ENCODE measurements at places on chromosomes 13 and 19.
A peak's percentile ranks its signal among the peaks of the same experiment; 100 is the strongest.

DNA sequence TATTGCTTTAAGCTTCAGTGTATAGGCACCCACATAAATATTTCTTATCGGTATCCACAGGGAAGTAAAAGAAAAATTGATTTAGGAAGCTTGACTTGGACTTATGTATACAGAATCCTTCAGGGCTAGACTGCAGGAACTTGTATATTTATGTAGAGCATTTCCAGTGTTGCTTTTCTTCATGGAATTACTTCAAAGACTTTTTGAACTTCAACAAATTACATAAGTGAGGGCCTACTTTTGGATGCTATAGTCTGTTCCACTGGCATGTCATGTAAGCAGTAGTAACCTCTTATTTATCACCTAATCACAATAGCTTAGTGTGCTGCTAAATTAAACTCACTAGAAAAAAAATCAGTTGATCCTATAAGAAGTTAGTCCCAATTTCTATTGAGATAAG, 557.9 kb upstream of the SLITRK6 start:
- no peak for DNase-seq

DNA sequence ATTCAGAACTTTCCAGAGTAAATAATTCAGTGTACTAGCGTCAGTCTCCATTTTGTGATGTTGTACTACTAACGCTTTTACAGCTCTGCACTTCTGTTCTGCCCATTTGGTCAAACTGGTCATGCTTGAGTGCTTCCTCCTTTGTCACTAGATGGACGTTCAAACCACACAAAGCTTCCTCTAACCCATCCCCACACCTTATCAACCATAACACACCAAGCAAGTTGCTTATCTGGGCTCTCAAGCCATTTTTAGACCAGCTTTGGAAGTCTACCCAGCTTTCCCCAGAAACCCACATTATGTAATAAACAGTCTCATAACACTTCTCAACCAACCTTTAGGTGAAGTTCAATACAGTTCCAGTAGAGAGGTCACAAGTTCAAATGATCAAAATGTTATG, 2.3 kb upstream of the ZNF347 start:
- DNase-seq: no peak

DNA sequence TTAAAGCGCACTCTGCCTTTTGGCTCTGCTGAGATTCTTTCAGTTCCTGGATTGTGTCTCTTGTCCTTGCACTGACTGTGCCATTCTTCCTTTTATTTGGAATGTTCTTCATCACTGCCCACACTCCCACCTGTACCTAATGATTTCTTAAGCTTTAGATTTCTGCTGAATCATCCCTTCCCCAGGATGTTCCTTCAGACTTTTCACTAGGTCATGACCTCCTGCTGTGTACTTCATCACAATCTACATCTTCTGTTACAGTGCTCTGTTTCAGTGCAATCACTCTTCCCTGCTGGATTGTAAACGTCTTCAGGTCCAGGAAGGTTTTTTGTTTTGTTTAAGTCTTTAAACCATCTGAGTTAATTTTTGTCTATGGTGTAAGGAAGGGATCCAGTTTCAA, 281.0 kb downstream of the ATP8A2 start:
- no peak for DNase-seq

GRCh38 chr19:1054102-1055027, 12.6 kb upstream of the ARHGAP45 start:
- no peak for DNase-seq

DNA sequence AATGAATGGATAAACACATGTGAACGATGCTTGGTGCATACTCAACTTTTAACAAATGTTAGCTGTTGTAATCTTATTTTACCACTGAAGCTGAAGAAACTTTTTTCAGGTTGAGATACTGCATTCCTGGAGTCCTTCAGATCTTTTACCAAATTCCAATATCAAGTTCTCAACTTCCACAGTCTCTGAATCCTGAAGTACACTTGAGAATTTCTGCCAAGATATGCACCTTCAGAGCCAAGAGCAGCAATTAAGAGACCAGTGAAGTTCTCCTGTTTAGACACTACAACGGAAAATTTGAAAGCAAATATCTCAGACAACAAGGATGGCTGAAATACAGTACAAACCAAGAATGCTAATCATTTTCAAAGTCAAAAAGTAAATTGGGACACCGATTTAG, 84.6 kb upstream of the MTIF3 start:
- DNase-seq: no peak

- DNase-seq: no peak
Measured at GRCh38 chr13:105184201-105184600, 1351.3 kb downstream of the EFNB2 start.

DNA sequence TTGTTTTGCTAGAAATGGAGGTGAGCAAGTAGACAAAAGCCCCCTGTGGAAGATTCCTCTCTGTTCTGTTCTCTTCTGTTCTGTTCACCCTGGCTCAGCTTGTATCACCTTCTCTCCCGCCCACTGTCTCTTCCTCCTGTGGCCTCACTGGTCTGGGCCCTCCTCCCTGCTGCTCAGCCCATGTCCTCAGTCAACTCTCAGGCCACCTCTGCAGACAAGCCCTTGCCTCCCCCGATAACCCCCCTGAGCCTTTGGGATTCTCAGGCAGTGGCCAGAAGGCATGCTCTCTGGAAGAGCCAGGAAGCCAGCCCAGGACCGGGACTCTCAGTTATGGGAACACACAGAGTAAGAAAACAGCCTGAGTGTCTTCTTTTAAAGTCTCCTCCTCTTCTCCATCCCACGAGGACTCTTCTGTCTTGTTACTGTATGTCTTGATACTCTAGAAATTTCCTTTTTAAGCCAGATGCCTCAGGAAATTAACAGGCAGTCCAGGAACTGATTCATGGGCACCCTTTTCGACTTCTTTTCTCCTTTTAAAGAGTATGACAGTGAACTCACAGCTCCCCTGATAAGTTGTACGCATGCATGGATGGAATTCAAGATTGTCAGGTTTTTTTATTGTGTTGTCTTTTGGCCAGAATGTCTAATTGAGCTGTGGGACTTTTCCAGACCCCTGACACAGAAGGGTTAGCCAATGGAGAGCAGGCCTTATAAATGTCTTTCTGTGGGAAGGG, 33.7 kb downstream of the SHISA2 start:
- DNase-seq: no peak

DNA sequence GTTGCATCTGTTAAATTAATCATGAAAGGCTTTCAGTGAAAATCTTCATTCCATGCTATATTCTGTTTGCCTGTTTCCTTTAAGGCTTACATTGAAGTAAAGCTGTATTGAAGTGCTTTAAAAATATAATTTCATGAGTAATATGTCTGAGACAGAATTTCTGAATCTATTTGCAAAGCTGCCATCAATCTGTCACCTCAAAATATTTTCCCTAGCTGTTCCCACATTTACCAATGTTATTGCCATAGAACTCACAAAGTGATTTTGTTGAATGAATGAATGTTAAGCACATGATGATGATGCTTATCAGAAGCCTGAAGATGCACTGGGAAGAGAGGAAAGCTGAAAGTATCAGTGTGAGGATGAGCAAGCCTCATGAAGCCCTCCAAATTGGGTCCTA, 115.8 kb downstream of the NHLRC3 start:
- no peak for DNase-seq

DNA sequence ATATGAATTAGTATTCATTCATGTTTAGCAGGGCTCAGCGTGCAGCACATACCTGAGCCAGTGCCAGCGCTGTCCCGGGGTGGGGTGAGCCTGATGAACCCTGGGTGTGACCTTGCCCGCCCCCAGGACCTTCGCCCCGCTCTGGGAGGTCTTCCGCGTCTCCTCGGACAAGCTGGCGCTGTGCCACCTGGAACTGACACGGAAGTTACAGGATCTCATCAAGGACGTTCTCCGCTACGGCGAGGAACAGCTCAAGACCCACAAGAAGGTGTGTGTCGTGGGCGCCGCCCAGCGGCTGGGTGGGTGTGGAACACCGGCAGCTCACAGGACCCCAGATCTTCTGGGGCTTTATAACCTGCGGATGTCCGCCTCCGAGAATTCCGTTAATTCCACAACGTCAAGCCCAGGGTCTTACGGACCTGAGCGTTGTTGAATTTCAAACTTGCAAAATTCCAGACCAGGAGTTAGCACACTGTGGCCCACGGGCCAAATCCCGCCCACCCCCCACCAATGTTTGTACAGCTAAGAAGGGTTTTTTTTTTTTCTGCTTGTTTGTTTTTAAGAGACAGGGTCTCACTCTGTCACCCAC, 15.4 kb downstream of the FCHO1 start:
- peak; percentile 20 for DNase-seq

All from activated CD4-positive, alpha-beta T cell treated with anti-CD3 and anti-CD28 coated beads, Interleukin-2, amount 50 U/mL, for 16 hours (primary cell).